ENCODE measurements at places on chromosomes 16 and 17.

DNA sequence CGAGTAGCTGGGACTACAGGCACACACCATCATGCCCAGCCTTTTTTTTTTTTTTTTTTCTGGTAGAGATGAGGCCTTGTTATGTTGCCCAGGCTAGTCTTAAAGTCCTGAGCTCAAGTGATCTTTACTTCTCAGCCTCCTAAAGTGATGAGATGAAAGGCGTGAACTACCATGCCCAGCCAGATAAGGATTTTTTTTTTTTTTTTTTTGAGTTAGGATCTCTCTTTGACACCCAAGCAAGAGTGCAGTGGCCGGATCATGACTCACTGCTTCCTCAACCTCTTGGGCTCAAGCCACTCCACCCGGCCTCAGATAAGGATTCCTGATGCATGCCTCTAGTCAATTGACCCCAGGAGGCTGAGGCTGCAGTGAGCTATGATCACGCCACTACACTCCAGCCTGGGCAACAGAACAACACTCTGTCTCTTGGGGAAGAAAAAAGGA lies 11.2 kb upstream of the PLEKHG4 start:
- no peak for DNase-seq

DNA sequence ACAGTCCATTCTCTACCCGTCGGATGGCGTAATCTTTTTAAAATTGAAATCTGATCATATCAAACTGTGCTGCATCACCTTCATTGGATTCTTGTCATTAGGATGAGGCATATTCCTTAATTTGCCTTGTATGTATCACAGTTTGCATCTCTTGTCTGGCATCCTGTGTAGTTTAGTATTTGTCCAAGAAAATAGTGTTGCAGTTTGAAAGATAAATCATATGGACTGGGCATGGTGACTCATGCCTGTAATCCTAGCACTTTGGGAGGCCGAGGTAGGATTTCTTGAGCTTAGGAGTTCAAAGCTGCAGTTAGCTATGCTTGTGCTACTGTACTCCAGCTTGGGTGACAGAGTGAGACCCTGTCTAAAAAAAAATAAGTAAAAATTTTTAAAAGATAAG lies 5.8 kb upstream of the RSL1D1 start:
- no peak for DNase-seq

DNA sequence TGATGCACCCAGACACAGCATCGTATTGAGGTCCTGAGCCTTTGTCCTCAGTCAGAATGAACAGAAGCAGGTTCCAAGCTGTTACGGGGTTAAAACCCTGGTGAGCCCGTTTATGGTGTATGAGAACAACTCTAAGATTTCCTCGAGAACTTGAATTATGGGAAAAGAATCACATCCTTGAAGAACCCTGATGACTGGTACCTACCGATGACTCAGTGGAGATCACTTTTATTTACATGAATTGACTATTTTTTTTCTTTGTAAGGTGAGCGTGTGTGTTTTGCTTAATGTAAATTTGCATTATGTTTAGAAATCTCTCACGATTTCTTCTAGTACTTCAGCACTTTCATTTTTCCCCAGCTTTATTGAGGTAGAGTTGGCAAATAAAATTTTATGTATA lies 3.3 kb upstream of the KRTAP4-4 start:
- no peak for DNase-seq

- DNase-seq = no peak
Observed at GRCh38 chr16:14202697-14203096, 131.6 kb downstream of the MRTFB start.

DNA sequence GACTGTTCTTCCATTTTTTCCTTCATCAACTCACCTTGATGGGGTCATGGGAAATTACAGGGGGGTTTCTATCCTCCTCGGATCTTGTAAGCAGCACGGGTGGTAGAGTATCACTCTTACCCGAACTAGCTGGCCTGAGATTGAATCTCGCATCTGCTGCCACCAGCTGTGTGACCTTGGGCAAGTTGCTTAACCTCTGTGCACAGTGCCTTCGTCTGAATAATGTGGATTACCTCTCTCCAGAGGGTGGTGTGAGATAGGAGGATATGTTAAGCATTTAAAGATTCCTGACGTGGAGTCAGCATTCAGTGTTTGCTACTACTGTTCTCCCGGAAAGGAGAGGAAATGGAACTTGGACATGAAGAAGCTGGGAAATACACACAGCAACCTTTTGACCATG lies 24.4 kb downstream of the LASP1 start:
- no peak for DNase-seq

DNA sequence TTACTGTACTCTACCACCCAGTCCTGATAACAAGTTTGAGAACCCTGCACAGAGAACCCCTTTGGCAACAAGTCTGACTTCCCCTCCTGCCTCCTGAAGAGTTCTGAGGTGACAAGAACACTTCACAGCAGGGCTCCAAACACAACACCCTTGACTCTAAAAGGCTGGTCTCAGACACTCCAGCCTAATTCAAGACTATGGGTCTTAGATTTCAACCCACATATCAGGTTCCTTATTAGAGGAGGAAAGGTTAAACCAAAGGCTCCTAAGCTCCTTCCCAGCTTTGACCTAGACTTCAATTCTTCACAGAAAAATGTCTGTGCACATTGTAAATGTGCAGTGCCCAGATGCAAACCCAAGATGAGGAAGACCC lies 23.0 kb downstream of the RANBP10 start:
- DNase-seq = no peak

- no peak for DNase-seq
Observed at GRCh38 chr16:46768809-46769208, 20.7 kb upstream of the MYLK3 start.

DNA sequence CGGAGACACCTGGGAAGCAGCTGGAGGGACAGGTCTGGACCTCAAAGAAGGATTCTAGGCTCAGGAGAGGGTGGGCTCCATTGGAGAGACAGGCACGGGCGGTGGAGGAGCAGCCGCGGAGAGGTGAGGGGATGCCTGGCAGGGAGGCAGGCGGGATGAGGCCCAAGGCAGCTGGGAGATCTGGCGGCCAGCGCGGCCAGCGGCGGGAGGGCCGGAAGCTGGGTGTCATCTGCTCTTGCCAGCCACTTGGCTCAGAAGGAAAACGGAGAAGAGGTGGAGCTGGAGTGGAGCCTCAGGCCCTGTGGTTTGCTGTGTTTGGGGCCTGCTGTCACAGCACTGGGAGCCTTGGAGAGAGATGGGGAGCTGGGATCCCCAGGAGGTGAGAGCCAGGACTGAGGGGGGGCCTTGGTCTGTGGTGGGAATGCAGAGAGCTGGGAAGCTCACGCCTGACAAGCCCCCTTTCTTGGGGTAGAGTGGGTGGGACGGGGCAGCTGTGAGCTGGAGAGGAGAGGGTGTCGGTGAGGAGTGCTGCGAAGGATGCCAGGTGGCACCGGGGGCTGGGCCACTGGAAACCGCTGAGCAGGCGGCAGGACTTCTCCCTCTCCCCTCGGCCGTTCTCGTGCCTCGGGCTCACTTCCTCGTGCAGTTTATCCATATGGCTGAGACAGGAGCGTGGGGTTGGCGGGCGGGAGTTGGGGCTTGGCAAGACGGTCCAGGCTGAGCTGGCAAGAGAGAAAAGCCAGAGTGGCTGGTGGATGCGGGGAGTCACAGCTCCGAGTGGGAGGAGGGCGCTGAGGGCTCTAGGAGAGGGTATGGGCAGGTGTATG lies 8.0 kb downstream of the TBC1D24 start:
- DNase-seq = no peak

GRCh38 chr17:55962951-55963401 lies 190.3 kb upstream of the ANKFN1 start:
- no peak for DNase-seq

- no peak for DNase-seq
Observed at GRCh38 chr16:11389083-11389482, 43.8 kb downstream of the RMI2 start.

GRCh38 chr17:41496803-41497484 lies 7.2 kb upstream of the KRT36 start:
- DNase-seq = peak; percentile 77

- no peak for DNase-seq
Observed at GRCh38 chr17:8476741-8477140, 41.1 kb downstream of the NDEL1 start.

DNA sequence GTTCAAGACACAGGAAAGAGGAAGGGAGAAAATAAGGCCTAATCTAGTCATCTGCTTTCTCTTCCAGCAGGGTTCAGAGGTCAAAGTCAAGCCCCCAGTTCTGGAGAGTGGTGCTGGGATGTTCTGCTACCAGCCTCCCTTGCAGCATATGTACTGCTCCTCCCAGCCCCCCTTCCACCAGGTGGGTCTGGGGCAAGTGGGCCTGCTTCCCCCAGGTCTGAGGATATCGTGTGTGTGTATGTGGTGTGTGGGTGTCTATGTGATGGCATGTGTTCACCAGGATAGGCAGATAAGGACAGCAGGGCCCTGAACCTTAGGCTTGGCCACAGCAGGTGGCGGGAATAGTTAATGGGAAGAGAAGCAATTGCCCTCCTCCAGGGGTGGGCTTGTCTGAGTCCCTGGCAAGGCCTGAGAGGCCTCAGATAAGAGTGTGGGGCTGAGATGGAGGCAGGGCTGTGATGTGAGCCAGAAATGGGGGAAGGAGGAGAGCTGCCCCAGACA lies 21.1 kb downstream of the FOXN1 start:
- DNase-seq = no peak

GRCh38 chr16:986925-987582 lies 5.5 kb downstream of the SOX8 start:
- DNase-seq = no peak

GRCh38 chr16:67940446-67941089 lies 3.4 kb downstream of the LCAT start:
- DNase-seq = no peak

DNA sequence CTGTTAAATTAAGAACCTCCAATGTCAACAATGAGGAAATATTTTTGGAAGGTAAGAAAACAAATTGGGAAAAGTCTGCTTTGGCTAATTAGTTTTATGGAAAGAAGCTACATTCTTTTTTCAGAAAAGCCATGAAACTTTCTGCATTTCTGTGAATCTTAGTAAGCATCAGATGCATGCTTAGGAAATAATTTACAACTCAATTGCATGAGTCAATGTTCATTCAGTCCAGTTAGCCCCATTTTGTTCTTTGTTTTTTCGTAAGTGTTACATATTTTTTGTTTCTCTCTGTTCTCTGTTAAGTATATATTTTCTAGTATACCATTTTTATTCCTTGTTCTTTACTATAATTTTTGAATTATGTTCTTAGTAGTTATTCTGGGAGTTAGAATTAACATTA lies 195.2 kb upstream of the KIF2B start:
- no peak for DNase-seq

GRCh38 chr17:67970783-67971182 lies 25.5 kb downstream of the C17orf58 start:
- no peak for DNase-seq

GRCh38 chr17:8753976-8754440 lies 4.3 kb downstream of the SPDYE4 start:
- peak; percentile 23 for DNase-seq

DNA sequence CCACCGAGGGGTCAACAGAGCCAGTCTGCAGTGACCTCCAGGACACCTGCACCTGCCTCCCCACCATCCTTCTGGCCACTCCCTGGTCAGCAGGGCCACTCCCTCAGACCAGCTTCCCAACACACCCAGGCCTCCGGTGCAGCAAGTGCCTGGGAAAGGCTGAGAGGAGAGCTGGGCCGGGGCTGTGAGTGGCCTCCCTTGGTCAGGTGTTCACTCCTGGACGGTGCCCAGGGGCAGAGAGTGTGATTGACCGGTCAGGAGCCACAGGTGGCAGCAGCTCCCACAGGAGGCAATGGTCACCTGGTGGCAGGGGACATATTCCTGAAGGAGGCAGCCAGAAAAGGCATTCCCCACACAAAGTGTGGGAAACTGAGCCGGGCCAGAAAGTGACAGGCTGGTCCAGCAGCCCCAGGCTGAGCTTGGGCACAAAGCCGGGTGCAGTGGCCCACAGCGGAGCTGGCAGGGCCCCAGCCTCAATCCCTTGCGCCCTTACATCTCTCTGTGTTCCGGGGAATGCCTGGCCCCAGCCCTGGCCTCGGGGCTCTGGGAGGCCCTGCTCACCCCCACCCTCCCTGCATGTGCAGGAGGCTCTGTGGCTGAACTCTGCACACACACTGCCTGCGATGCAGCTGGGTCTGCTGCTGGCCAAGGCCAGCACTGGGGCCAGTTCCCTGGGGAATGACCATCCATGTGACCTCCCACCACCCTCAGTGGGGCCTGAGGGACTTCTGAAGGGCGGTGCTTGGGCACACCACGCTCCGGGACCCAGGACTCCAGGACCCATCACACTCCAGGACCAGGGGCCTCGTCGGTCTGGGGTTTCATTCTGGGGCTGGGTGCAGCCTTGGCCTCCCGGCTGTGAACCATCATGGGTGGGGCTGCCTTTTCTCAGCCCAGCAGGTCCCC lies 1.2 kb upstream of the C17orf99 start:
- no peak for DNase-seq

DNA sequence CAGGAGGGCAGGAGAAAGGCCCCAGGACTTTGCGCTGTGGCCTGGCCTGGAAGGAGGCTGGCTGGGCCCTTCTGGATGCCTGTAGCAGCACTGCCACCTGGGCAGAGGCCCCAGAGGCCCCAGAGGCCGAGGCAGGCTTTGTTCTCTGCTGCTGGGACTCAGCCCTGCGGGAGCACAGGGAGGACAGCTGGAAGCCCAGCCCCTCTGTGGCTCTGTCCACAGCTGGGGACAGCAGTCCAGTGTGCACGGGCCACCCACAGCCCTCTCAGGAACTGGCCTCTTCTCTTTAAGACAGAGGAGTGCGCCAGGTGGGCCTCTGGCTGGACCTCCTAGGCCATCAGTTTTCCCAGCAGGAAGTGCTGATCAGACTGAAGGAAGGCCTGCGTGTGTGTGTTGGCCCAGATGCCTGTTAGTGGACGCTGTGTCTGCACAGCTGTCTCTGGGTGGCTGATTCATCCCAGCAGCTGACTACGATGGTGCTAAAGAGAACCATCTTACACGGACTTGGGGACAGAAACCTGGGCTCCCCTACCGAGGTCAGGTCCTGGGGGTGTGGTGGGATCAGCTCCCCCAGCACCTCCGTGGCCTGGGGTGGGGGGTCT lies 26.9 kb upstream of the ZNF750 start:
- DNase-seq = no peak

GRCh38 chr17:12250973-12251372 lies 230.3 kb downstream of the MAP2K4 start:
- DNase-seq = no peak

GRCh38 chr16:78528265-78528664 lies 428.8 kb downstream of the WWOX start:
- no peak for DNase-seq

DNA sequence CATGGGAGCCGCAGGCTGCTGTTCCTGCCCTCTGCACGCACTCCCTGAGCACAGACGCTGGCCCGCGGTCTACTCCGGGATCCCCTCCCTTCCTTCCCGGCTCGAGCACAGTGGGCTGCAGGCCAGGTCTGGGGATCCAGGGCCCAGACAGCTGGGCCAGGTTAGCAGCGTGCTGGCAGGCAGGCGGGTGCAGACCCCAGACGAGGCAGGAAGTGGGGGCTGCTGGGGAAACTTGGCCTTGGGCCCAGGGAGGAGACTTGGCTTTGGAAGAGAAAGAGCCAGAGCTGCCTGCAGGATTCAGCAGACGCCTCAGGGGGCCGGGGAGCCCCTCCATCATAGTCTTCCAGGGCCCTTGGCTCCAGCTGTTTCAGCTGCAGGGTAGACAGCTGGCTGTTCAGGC lies 30.2 kb upstream of the ABCC3 start:
- DNase-seq = no peak

GRCh38 chr17:15180121-15180561 lies 85.0 kb downstream of the PMP22 start:
- no peak for DNase-seq
